ENCODE measurements at places on chromosomes 5 and 9.

DNA sequence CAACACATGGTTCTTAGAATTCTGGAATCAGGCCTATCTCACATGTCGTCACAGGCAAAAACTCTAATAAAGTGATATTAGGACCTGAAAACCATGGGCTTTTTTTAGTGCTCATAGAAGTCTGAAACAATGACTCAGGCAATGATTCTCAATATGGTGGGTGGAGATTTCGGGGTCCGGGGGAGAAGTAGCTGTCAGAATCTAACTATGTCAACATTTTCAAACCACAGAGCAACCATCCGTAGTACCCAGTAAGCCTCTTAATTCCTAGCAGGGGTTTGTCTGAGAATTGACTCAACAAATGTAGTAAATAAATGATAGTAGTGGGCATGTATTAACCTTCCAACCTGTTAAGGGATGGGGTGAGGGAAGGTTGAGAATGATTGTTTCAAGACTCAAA, 2.6 kb downstream of the AMACR start:
- no peak for DNase-seq

DNA sequence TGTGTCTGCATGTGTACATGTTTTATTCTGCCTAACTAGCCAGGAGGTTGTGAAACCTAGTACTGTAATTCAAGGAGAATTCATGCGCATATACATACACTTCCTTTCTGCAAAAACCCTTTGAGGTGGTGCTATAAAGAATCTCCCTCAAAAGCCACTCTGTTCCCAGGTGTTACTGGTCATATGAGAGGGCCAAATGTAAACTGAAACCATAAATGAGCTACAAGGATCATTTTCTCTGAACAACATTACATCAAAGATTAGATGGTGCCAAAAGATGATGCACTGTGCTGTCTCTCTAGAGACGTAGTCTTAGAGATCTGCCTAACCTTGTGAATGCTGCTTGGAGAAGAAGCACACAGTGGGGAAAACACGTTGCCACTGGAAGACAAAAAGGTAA, 15.7 kb downstream of the NREP start:
- DNase-seq, result no peak

- no peak for DNase-seq
Observed at GRCh38 chr5:152938630-152939029, 533.6 kb upstream of the NMUR2 start.

GRCh38 chr5:41447650-41448510, 62.5 kb downstream of the PLCXD3 start:
- no peak for DNase-seq

- no peak for DNase-seq
Observed at GRCh38 chr9:129994882-129995281, 48.1 kb downstream of the FNBP1 start.

- no peak for DNase-seq
Observed at GRCh38 chr9:5438301-5439162, 807 bp upstream of the PLGRKT start.

DNA sequence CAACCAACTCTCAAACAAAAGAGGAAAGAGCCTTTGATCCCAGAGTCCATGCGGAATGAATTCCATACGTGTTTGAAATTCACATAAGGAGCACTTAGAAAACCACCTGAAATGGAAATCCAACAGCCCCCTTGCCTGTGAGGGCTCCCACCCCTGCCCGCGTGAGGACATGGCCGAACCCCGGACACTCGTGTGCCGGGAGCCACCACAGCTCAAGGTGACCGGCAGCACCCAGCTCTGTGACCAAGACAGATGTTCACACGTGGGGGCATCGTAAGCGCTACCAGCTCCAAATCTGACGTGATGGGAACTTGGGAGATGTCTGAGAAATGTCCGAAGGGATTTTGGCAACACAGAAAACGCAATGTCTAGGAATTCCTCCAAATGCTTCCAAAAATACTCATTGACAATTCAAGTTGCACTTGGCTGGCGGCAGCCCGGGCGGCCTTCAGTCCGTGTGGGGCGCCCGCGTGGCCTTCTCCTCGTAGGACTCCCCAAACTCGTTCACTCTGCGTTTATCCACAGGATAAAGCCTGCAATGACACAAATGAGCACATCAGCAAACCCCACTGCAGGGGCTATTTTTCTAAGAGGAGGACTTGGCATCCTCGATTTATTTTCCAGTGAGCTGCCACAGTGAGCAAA, 23.2 kb upstream of the TERT start:
- no peak for DNase-seq

- DNase-seq, result no peak
Observed at GRCh38 chr9:113508111-113508749, 44.7 kb downstream of the RGS3 start.

All from pulmonary artery endothelial cell (primary cell).